ENCODE measurements at places on chromosomes 12 and 14. TPM values are rescaled to one million over a fixed set of nuclear protein-coding genes. Genes with fewer than 3 reads are reported as not detected.

DNA sequence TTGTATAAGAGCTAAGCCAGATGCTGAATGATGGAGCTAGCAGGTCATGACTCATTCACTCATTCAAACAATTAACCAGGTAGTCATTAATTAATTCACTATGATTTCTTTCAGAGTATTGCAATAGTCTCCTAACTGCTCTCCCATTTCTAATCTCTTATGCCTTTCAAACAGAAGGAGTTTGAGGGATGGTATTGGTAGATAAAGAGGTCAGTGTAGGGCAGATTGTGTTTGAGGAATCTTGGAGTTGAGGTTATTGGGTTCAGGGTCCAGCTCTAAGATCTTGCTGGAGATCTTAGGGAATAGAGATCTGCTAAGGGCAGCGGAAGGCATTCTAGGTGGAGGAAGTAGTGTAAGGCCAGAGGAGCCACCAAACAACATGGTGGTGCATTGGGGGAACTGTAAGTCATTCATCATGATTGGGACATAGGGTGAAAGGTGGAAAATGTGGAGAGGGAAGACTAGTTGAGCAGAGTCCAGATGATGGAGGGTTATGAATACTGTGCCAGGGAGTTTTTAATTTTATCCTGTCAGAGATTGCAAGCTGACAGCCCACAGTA lies 11.7 kb downstream of the DGKA start:
- peaks cover 97% of the 10 kb centered on the region for H3K36me3 ChIP-seq
- H3K27me3 ChIP-seq: no peaks in the 10 kb centered on the region
- DNase-seq: no peak

DNA sequence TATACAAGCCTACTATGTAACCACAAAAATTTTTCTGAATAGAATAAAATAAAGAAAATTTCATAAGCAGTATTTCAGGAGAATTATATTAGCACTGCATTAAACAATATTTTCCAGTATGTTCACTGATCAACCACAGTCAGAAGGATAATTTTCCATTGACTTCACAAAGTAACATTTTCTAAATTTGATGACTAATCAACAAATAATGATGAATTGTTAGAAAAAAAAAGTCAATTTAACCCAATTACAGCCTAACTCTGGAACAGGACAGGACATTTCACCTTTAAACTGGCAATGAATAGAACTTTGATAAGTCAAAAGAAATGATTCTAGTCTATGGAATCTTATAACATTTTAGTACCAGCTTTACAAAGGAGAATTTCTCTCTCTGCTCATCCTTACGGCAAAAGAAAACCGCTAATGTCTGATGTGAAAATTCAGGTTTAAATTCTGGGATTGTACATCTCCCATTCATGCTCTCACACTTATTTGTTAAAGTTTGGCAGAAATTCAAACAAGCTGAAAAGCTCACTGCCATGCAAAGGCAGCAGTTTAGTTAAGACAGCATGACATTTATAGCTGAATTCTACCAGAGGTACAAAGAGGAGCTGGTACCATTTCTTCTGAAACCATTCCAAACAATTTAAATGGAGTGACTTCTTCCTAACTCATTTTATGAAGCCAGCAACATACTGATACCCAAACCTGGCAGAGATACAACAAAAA lies 84.5 kb downstream of the MDGA2 start:
- no peaks in the 10 kb centered on the region for H3K36me3 ChIP-seq
- DNase-seq: no peak
- H3K4me1 ChIP-seq: no peaks in the 10 kb centered on the region
- H3K4me3 ChIP-seq: no peak overlapping the region
- no peak overlapping the region for H3K27ac ChIP-seq

DNA sequence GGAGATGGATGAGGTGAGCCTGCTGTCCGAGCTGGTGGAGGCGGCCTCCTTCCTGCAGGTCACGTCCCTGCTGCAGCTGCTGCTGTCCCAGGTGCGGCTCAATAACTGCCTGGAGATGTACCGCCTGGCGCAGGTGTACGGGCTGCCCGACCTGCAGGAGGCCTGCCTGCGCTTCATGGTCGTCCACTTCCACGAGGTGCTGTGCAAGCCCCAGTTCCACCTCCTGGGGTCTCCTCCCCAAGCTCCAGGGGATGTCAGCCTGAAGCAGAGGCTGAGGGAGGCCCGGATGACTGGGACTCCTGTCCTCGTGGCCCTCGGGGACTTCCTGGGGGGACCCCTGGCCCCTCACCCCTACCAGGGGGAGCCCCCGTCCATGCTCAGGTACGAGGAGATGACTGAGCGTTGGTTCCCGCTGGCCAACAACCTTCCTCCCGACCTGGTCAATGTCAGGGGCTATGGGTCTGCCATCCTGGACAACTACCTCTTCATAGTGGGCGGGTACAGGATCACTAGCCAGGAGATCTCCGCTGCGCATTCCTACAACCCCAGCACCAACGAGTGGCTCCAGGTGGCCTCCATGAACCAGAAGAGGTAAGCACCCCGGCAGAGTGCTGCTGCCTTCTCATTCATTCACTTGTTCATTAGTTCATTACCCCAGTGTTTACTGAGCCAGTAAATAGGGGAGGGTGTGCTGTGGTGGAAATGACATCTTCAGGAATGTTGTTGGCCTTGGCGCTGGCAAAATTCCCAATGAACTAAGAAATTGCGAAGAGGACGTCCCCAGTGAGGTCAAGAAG lies 774 bp upstream of the MANSC4 start:
- H3K27ac ChIP-seq: peak overlapping the region; percentile 57
- peak overlapping the region; percentile 69 for H3K4me3 ChIP-seq
- peak; percentile 6 for DNase-seq
- H3K36me3 ChIP-seq: no peaks in the 10 kb centered on the region

KERA gene
- not detected for total RNA-seq

- no peak overlapping the region for H3K4me3 ChIP-seq
- no peak for DNase-seq
- H3K27me3 ChIP-seq: no peaks in the 10 kb centered on the region
- no peak overlapping the region for H3K27ac ChIP-seq
These were observed 757.1 kb downstream of the NRXN3 start for GRCh38 chr14:78927261-78927660.

DNA sequence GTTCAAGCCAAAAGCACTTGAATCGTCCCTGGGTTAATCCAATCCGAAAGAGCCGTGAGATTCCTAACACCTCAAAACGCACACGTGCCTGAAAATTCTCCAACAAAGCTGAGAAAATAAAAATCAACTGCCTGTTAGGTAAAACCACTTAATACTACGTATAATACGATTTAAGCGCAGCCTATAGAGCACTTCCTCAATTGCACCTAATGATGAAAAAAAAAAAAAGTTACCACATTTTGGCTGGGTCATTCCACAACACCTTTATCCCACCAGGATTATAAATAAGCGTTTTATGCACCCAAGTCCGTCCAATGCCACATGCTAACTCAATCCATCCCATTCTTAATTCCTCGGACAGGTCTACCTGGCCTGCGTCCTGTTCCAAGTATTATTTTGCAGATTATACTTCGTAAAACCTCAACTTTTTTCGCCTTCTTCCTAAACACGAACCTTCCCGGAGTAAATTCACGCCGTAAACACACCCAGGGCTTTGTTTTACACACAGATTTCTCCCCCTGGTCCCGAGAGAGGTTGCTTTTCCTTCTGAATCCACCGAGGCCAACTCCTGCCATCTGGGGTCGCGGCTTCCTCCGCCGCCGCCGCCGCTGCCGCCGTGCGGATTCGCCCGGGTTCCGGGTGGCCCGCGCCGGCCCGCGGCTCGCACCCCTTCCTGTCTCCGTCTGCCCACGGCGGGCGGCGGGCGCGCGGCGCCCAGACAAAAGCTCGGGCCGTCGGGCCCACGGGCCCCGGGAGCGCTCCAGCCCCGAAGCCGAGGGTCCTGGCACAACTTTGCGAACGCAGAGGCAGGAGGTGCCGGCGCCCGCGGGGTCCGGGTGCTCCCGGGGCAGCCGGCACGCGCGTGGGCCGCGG lies 66.2 kb downstream of the RNF34 start:
- H3K36me3 ChIP-seq: no peaks in the 10 kb centered on the region
- peak overlapping the region; percentile 90 for H3K4me3 ChIP-seq
- no peak overlapping the region for H3K27ac ChIP-seq
- DNase-seq: peak; percentile 55

NELL2 gene
- total RNA-seq: 11.9 TPM

GRCh38 chr14:100306101-100306997 lies at the start of gene SLC25A29:
TSS of gene SLC25A29 (minus strand) at chr14:100306444. CDS start at chr14:100306232, 212 bp downstream.
- peak within 1 kb of the TSS; percentile 33 for H3K27ac ChIP-seq
- H3K36me3 ChIP-seq: no peaks in the 10 kb centered on the region
- no peak within 1 kb of the TSS for H3K4me3 ChIP-seq
- peaks cover 23% of the 10 kb centered on the region for H3K4me1 ChIP-seq
- no peaks in the 10 kb centered on the region for H3K27me3 ChIP-seq

HOXC6 gene
- not detected for total RNA-seq

DNA sequence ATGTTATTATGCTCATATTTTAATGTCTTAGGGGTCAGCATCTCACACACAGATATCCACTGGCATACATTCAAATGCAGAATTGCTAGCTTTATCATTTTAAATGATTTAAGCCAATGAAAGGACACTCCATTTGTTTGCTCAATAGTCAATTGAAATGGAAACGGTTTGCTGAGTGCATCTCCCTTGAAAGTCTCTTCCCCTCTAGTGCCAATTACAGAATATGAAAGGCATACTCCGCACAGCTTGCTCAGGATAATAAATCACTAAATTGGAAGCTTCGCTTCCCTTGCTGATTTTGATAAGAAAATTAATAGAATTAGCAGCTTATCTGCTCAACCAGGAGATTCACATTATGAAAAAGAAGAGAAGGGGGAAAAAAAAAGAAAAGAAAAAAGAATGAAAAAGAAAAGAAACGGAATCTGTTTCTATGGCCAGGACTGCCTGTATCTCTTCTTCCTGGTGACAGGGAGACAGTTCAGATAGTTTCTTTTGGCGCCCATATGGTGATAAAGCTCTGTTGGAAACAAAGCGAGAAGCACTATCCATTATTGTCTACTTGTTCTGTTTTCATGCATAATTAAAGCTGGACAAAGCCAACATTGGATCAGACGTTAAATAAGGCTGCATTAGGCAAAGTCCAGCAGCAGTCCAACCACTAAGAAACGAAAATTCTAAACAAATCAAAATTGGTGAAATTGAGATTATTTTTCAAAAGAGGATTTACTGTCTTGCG lies 225.0 kb downstream of the GXYLT1 start:
- H3K4me3 ChIP-seq: no peak overlapping the region
- H3K27ac ChIP-seq: no peak overlapping the region
- peaks cover 5% of the 10 kb centered on the region for H3K27me3 ChIP-seq
- DNase-seq: no peak
- no peaks in the 10 kb centered on the region for H3K4me1 ChIP-seq

CCDC91 gene
- total RNA-seq: 62.1 TPM
